ENCODE measurements at places on chromosomes 12 and 14.

DNA sequence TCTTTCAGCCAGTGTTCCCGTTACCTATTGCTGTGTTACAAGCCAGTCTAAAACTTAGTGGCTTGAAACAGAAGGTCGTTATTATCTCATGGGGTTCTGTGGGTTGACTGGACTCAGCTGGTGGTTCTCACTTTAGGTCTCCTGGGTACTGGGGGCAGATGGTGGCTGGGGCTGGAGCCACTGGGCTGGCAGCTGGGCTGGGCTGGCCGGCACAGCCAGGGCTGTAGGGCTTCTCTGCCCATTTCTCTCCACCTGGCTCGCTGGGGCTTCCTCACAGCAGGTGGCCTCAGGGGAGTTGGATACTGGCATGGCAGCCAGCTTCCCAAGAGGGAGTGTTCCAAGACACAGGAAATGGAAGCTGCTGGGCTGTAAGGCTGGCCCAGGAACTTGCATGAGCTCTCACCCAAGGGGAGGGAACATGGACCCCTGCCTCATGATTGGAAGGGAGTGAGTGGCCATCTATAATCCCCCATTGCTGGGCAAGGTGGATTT is 27.0 kb downstream of the TUNAR start:
- DNase-seq = no peak

GRCh38 chr12:105502426-105502930 is 172.0 kb downstream of the C12orf75 start:
- no peak for DNase-seq

GRCh38 chr14:20413744-20414082 is 412 bp upstream of the TEP1 start:
- no peak for DNase-seq

DNA sequence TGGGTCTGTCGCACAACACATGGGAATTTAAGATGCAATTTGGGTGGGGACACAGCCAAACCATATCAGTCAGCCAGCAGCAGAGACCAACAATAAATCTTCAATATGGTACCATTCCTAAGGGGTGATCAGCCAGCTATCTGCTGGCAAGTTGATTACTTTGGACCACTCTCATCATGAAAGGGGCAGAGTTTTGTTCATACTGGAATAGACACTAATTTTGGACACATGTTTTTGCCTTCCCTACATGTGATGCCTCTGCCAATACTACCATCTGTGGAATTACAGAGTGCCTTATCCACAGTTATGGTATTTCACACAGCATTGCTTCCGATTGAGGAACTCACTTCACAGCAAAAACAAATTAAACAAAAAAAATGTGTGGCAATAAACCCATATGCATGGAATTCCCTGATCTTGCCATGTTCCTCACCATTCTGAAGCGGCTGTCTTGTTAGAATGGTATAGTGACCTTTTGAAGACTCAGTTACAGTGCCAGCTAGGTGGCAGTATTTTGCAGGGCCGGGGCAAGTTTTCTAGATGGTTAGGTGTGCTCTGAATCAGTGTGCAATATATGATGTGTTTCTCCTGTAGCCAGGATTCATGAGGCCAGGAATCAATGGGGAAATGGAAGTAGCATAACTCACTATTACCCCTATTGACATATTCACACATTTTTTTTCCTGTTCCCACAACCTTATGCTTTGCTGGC is 179.0 kb upstream of the IGF1 start:
- no peak for DNase-seq

GRCh38 chr12:38056701-38057689 is 259.6 kb upstream of the ALG10B start:
- no peak for DNase-seq

DNA sequence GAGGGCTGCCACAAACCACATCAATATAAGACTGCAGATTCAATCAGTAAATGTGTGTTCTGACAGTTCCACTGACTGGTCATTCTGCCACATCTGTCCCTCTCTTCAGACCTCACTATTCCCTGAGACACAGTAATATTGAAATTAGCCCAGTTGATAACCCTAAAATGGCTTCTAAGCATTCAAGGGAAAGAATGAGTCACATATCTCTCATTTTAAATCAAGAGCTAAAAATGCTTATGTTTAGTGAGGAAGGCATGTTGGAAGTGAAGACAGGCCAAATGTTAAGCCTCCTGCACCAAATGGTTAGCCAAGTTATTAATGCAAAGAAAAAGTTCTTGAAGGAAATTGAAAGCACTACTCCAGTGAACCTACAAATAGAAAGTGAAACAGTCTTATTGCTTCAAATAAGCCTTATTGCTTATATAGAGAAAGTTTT is 24.5 kb upstream of the KIF21A start:
- DNase-seq = no peak

DNA sequence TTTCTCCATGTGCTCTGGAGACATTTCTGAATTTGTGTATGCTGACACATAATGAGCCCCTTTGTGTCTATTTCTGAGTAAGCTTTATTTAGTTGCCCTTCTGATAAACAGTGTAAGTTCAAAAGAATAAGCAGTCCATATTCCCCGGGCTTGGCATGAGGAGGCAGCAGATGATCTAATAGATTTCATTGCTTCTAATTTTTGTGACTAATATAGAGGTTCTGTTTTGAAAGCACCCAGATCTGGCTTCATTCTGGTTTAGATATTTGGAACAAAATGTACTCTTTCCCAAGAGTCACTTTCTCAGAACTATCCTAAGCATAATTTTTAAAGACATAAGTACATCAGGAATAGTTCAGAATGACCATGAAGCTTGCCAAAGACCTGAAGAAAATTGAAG is 290.9 kb downstream of the BTG1 start:
- DNase-seq = peak; percentile 74

DNA sequence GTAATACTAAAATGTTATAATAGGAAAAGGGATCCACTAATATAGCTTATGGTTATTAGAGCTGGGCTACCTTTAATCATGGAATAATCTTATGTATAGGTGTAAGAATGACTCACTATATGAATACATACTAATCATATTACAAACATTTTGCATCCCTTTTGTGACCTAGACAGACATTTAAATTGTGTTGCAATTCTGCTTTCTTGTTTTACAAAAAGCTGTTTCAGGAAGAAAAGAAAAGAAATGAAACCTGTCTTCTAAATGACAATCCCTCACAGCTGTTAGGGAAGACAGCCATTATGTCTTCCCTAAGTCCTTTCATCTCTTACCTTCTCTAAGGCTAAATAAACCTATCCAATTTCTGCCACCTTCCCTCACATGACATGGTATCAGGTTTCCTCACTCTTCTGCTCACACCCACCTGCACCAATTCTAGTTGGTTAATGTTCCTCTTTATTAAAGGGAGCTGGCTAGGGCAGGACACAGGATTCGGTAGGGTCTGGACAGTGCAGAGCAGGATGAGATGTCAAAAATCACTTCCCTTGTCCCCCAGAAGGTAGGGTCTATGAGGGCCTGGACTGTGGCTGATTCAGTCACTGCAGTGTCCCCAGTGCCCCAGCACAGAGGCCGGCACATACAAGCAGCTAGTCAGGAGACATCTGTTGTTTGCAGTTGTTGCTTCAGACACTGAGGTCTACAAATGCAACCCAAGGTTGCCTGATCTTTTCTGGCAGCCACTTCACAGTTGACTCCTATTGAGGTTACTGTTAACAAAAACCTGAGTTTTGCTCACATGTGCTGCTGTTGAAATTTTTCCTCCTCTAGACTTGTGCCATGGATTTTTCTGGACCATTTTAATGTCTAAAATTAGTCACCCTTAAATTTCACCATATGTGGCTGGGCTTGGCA is 3.7 kb downstream of the DHRS7 start:
- DNase-seq = peak; percentile 25

- DNase-seq = no peak
These were observed 17.4 kb downstream of the SIX1 start for GRCh38 chr14:60631842-60632241.

- peak; percentile 49 for DNase-seq
These were observed 344.2 kb upstream of the RGS6 start for GRCh38 chr14:71588028-71588427.

GRCh38 chr14:22180045-22180444 is 409.0 kb downstream of the DAD1 start:
- DNase-seq = no peak

- no peak for DNase-seq
These were observed 383.8 kb downstream of the SNAPC1 start for GRCh38 chr14:62146030-62146429.

- DNase-seq = no peak
These were observed 486.5 kb downstream of the ZFP36L1 start for GRCh38 chr14:68306265-68306933.

GRCh38 chr12:112762753-112763152 is 28.8 kb upstream of the RPH3A start:
- no peak for DNase-seq

DNA sequence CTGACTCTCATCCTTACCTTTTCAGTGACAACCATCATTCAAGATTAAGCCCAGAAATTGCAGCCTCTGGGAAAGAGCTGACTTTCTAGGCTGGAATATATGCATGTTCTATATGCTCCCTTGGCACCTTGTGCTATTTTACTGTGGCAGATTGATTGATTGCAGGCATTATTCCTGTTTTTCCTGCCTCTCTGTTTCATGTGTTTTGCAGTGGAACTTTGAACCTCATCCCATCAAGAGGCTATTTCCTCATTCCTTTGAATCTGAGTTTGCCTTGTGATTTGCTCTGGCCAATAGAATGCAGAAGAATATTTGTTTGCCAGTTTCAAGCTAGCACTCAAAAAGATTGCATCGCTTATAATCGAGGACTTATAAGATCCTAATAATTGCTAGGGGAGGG is 174.8 kb upstream of the DCN start:
- no peak for DNase-seq

GRCh38 chr14:103520657-103521437 is 1.8 kb downstream of the CKB start:
- DNase-seq = no peak

DNA sequence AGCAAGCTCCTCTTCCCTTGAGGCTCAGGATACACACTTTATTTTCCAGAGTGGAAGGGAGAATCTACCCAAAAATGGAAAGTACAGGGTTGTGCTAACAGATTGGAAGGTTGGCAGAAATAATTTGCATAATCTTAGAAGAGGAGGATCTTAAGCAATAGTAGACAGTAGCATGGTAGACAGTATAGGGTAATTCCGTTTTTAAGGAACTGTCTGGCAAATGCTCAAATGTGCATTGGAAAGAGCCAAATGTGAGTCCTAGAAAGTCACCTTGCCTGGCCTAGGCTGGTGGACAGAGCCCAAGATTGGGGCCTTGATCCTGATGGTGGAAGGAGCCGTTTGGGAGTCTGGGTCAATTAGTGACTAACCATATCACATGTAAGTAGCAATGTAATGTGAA is 13.1 kb upstream of the CARMIL3 start:
- DNase-seq = no peak

DNA sequence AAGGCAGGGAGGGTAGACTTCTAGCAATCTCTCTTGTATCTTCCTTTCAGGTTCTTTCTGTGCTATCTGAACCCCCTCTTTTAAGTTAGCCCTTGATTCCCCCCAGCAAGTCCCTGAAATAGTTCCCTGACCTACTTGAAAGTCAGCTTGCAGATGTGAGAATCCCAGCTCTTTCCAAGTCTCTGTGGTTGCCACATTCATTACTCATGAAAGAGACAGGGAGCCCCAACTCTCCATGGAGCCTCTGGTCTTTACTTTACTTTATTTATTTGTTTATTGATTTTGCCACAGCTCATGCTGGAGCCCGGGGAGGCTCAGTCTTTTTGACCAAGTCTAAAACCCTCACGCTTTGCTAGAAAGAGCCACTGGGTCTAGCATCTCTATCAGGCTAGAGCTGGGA is 193.6 kb upstream of the FAR2 start:
- no peak for DNase-seq

DNA sequence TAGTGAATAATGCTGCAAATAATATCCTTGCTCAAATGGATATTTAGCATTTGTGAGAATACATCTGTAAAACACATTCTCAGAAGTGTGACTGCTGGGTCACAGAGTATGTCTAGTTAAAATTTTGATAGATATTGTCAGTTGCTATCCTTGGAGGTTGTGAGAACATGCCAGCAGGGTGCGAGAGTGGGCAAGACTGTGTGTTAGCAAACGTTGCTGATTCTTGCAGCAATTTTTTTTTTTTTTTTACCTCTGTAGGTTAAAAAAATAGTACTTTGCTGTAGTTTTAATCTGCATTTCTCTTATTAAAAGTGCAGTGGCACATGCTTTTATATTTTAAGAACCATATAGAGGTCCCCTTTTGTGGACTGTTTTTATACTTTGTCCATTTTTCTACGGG is 4.5 kb upstream of the NYNRIN start:
- DNase-seq = no peak

DNA sequence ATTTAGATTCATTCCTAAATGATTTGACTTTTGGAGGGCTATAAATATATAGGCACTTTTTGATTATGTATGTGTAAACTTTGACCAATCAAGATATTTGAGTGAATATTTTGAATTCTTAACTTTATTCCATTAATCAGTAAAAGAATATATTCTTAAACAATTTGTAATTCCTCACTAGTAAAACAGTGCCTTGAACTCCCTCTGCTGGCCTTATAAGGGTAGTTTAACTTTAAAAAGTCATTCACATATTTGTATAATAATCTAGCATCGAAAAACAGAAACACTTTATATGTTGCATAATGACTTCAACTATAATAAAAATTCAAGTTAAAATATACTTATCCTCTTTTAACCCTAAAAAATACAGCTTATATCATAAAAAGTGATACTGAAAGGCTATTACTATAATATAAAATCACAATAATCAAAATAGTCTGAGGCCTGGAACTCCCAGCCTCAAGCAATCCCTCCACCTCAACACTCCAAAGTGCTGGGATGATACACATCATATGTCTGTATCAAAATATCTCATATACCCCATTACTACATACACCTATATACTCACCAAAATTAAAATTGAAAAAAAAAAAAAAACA is 31.2 kb downstream of the CCDC59 start:
- no peak for DNase-seq

DNA sequence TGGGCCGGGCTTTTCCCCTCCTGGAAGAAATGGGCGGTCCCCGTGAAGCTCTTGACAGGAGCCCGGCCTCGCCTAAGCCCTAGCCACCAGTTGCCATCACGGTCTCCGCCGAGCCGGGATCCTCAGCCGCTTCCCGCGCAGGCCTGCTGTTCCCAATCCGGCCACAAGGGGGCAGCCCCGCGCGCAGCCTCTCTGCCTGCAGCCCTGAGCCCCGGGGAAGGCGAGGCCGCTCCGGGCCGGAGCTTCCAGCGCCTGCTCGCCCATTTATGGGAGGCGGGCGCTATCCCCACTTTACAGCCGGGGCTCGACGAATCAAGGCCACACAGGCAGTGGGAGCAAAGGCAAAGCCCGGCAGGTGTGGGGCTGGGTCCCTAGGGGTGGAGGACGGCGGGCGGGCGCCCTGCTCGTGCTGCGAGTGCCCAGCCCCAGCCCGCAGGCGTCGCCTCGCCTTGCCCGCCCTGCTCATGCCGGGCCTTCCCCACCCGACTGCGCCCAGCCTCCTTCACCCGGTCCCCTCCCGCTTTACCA is 61.5 kb downstream of the LGMN start:
- DNase-seq = no peak

GRCh38 chr12:121942145-121942718 is 23.8 kb downstream of the CFAP251 start:
- peak; percentile 39 for DNase-seq

DNA sequence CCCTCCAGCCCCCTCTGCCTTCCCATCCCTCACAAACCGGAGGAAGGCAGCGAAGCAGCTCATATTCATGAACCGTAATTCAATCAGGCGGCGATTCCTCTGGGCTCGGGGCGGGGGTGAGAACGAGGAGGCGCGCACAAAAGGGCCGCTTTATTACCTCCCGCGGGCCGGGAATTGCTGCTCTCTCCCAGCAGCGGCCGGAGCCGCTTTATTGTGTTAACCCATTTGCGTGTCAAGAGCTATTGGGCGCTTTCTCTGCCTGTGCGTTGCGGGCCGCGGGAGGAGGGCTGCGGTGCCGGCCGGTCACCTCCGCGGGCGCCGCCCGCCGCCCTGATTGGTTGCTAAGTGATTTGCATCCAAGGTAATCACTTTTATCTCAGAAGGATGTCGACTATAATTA is 4.8 kb downstream of the FAM222A start:
- no peak for DNase-seq
